ENCODE measurements at places on chromosomes 2 and 18.
A peak's percentile ranks its signal among the peaks of the same experiment; 100 is the strongest.

DNA sequence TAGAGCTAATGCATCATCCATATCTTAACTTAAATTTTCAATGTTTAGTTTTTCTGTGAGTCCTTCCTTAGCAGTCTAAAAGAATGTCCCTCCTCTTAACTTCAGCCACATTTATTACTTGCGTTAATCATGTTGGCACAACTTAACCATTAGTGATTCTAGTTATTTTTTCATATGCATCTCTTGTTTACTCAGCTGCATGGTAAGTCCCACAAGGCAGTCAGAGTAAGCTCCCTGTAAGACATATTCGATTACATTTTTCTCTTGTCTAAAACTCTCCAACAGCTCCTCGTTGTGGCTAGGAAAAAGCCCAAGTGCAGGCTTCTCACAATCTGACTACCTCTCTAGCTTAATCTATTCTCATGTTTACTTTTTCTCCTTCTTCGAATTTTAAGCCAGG, 2045.3 kb upstream of the PIK3C3 start:
- no peak for DNase-seq

DNA sequence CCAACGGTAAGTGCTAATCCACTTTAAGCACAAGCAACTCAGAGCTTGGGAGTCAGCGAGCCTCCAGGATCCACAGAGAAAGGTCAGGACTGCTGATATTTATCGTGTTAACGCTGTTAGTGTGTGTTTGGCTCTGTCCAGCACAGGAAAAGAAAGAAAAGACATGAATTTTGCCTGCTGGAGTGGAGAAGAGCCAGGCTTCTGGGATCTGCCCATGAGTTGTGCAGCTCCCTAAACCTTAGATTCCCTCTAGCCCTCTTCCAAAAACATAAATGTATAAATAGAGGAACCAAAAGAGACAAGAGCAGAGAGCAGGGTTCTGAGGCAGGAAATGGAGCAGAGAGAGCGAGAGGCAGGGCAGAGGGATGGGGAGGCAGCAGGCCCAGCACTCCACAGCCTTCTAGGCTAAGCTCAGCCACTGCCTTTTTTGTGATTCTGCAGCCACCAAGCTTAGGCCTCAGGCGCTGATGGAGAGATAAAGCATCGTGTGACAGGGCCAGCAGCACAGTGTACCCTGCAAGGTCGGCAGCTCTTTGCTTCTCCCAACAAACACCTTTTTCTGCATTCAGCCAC, 14.5 kb upstream of the MAT2A start:
- no peak for DNase-seq

DNA sequence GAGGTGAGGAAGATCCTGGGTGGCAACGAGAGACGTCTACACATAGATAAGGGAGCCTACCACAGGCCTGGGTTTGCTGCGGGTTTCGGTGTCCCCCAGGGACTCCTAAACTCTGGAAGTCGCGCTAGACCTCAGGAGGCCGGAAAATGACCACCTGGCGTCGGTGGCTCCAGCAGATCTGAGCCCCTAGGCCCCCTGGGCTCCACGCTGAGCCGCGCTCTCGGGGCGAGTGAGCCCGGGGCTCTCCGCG, 987 bp upstream of the DLX1 start:
- DNase-seq, result no peak

GRCh38 chr18:48711651-48712486, 173.0 kb downstream of the CTIF start:
- DNase-seq, result peak; percentile 30

- no peak for DNase-seq
Observed at GRCh38 chr2:38243186-38243880, 133.7 kb downstream of the ATL2 start.

DNA sequence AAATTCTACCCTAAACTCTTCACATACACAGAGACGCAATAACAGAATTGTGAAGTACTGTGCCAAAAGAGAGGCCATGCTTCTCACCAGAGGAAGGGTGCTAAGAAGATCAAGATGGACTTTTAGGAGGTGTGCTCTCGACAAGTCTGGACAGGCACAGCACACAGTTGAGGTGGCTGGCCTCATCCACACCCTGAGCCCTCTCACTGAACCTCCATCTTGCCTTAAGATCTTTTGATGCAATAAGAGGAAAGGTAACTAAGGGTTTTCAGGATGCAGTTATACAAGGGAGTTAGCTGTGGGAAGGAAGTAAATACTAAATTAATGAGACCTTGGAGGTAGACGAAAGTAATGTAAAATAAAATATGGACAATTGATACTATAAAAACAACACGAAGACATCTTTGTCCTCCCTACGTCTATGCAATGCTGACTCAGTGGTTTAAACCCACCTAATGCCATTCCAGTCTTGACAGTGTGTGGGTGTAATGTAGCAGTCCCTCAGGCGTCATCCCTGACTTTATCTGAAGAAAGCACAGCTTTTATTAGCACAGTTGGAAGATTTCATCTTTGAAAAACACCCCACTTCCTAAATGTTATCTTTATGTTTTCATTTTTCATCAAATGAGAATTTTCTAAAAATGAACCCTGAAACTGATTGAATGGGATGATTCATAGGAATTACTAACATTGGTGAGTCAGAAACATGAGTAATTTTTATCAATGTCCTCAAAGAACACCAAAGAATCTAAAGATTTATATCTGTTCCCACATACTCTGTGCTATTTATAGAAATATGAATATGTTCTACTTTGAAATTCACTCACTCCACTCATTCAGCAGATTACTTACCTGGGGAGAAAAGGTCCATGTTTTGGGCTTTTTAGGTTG, 34.0 kb upstream of the MALL start:
- DNase-seq, result peak; percentile 73
